Stimulated activated CD8-positive, alpha-beta memory T cell treated with anti-CD3 and anti-CD28 coated beads, Interleukin-2, amount 100 ng/mL, for 1 hour (primary cell): ENCODE measurements at places on chromosomes 2 and 18.

GRCh38 chr2:33478968-33479731 is 2.7 kb downstream of the RASGRP3 start:
- DNase-seq, result no peak

GRCh38 chr2:188693111-188693510 is 281.1 kb upstream of the COL3A1 start:
- DNase-seq, result no peak

DNA sequence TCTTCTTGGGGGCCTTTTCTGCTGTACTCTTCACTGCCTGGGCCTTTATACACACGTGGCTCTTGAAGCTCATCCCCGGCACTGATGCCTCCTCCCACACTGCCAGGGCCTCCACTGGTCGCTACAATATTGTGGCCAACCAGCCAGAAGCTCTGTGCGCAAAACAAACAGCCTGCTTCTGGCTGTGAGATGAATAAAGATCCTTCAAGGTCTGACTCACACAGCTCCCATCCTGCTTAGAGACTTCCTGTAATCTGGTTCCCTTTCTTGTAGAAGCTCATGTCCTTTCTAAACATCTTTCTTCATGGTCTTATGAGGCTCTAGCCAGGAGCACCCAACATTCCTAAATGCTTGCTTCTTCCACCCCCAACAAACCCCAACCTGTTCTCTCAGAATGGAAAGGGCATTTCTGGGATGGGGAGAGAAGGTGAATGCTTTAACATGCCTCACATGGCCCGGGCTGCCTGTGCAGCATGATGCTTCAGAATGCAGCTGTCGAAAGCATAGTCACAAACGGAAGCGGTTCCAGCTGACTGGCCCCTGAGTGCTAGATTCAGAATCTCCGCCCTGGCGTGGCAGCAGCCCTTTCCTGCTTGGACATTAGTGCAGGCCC is 24.6 kb downstream of the NRP2 start:
- DNase-seq, result no peak

DNA sequence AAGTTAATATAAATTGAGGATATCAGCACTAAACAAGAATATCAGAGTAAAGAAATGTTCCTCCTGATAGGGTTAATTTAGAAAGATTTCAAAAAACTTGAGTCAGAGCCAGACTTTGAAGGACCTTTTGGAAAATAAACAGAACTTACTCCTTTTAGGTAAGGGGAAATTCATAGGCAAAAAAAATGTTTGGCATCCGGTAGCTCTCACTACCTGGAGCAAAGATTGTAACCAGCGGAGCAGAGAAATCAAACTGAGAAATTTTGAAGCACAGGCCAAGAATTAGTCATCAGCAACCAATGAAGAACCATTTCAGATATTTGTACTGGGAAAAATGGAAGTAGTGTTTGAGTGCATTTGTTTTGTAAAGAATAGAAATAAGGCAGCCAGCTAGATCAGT is 113.0 kb downstream of the ICA1L start:
- DNase-seq, result no peak

DNA sequence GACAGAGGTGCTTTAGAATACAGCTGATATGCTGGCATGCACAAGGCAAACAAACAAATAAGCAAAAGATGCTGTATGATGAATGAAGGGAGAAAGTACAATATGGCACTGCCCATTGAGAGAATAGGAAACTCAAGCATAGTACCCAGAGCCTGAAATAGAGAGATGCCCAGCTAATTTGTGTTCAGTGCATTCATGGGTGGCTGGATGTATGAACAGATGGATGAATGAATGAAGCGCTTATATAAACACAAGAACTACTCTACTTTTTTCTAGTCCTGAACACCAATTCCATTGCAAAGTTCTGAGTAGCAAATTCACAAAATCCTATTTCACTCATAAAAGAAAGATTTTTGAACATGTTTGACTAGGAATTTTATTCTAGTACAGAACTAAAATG is 756.3 kb downstream of the SATB2 start:
- no peak for DNase-seq

- no peak for DNase-seq
Observed at GRCh38 chr2:122423934-122424333, 668.5 kb downstream of the TSN start.

GRCh38 chr2:162211732-162212131 is 31.5 kb downstream of the FAP start:
- DNase-seq, result no peak

DNA sequence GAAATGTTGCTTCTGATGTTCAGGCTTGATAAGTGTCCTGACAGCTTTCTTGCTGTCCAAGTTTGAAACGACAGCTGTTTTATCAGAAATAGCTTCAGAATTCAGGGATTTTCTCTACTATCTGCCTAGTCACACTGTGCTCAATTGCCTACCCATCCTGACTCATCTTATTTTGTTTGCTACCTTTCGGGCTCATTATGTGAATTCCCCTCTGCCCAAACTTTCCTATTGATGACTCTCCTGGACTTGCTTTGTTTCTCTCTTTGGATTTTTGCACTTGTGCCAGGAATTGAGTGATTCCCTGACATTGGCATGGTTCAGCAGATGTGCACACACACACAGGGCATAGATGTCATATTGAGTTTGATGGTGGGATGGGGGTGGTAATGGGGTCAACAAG is 1052.6 kb upstream of the PIK3C3 start:
- DNase-seq, result no peak

- DNase-seq, result no peak
Observed at GRCh38 chr2:104164721-104165252, 689.1 kb upstream of the POU3F3 start.

DNA sequence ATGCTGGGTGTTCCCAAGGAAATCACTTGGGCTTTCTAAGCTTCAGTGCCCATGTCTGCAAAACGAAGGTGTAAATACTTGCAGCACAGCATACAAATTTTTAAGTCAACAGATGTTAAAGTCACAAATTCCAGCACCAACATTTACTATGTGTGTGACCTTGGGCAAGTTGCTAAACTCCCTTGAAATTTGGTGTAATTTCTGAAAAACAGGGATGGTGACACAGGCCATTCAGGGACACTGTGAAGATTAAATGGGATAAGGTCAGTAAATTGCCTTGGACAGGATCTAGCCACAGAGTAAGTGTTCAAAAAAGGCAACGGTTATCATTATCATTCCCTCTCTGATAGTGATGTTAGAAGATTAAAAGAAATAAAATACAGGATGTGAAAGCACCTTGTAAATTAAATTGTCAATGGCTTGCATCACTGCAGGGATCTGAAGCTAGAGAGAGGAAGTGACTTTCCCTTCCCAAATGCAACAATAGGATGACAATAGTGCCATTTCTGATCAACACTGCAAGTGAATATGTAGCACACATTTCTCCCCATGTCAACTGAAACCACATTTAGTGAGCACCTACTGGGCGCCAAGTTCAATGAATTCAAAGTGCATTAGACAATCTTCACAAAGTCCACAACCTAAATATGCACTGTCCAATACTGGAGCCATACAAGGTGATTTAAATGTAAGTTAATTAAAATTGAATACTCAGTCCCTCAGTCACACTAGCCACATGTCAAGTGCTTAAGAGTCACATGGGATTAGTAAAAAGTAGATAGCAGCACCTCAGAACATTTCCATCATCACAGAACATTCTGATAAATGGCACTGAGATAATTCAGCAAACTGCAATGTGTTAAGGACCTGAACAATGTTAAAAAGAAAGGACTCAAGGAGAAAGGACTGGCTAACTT is 81.2 kb downstream of the STK39 start:
- no peak for DNase-seq

GRCh38 chr2:216774620-216775019 is 79.3 kb upstream of the IGFBP5 start:
- DNase-seq, result no peak
